H1 (cell line): ENCODE measurements at places on chromosomes 4 and X. TPM values are rescaled to one million over a fixed set of nuclear protein-coding genes. Genes with fewer than 3 reads are reported as not detected.

DNA sequence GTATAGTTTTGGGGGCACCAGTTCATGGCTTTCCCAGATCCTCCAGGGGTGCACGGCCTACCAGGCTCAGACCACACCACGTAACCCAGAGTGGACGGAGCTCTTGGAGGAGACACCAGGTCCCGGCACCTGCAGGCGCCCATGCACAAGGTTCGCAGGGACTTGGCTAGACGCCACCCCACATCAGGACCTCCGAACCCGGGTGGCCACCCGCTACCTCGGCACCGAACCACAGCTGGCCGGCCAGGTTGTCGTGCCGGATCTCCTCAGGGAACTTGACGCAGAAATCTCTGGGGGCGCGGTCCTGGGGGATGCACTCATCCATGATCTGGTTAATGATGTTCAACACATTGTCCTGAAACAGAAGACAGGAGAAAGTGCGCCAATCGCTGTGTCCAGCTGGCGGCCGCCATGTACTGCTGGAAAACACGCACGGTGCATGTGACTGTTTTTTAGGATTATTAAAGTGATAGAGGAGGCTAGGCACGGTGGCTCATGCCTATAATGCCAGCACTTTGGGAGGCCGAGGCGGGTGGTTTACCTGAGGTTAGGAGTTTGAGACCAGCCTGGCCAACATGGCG is 77.1 kb downstream of the ZFYVE28 start:
- no peaks in the 10 kb centered on the region for H3K36me3 ChIP-seq
- no peak overlapping the region for H3K27ac ChIP-seq
- H3K4me1 ChIP-seq, result peaks cover 10% of the 10 kb centered on the region
- H3K27me3 ChIP-seq, result no peaks in the 10 kb centered on the region

DNA sequence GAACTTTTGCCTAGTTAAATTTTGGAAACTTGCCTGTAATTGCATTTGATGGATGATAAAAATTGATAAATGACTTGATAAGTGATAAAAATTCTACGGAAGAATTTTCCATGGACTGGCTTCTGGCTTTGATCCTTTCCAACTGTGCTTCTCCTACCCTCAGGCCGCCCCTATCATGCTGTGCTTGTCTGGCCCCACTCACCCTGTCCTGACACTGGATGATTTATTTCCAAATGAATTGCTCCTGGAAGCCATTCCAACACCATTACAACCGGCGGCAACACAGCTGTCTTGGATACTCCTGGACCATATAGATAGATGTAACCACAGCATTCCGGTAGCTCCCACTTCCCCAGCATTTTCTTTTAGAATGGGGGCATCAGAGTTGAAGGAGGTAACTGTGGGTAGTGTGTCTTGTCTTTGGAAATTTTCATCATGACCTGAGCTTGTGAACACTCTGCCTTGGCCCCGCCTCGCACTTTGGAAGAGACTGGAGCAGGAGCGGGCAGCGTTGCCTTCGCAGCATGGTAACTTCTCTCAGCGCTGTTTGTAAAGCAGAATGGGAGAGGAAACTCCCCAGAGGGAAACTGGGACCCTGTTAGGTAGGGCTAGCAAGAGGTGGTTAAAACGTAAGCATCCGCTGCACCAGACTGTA is 77.4 kb downstream of the TBL1X start:
- no peak overlapping the region for H3K4me3 ChIP-seq
- no peak for DNase-seq
- peaks cover 2% of the 10 kb centered on the region; the same call in 1 of the 2 replicates for H3K4me1 ChIP-seq

- no peak for DNase-seq
- H3K4me1 ChIP-seq, result no peaks in the 10 kb centered on the region
- H3K4me3 ChIP-seq, result no peak overlapping the region
- no peaks in the 10 kb centered on the region for H3K36me3 ChIP-seq
- H3K27ac ChIP-seq, result no peak overlapping the region
Measured at GRCh38 chr4:123284168-123284567, 112.4 kb upstream of the SPRY1 start.

- no peak overlapping the region for H3K4me3 ChIP-seq
- H3K4me1 ChIP-seq, result no peaks in the 10 kb centered on the region
- no peak overlapping the region for H3K27ac ChIP-seq
- H3K36me3 ChIP-seq, result no peaks in the 10 kb centered on the region
- no peak for DNase-seq
Measured at GRCh38 chrX:124407226-124407625, 60.9 kb downstream of the SH2D1A start.

- H3K27ac ChIP-seq, result no peak overlapping the region
- no peaks in the 10 kb centered on the region for H3K36me3 ChIP-seq
- no peaks in the 10 kb centered on the region for H3K27me3 ChIP-seq
- DNase-seq, result no peak
- H3K4me1 ChIP-seq, result peaks cover 3% of the 10 kb centered on the region; the same call in 1 of the 2 replicates
- H3K4me3 ChIP-seq, result no peak overlapping the region
Measured at GRCh38 chrX:153909024-153909979, 4.8 kb downstream of the AVPR2 start.

- no peak overlapping the region for H3K27ac ChIP-seq
- H3K4me3 ChIP-seq, result no peak overlapping the region
- no peaks in the 10 kb centered on the region for H3K36me3 ChIP-seq
- DNase-seq, result no peak
Measured at GRCh38 chr4:147739239-147739823, 7.4 kb downstream of the ARHGAP10 start.

DNA sequence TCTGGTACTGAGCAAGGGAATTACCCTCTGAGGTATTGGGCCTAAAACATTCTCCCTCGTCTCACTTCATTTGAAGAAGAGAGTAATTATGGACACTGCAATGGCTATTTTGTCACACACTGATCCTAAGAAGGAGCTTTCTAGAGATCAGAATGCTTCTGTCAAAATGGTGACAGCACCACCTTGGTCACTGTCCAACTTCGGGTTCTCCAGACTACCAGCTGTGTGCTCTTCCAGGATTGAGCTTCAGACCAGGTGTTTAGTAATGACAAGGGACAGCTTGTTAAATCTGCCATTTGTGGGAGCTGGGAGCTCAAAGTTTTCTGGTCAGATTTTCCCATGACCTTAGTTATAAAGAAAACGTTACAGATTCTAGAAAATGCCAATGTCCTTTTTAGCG is 105.4 kb downstream of the POLA1 start:
- H3K27me3 ChIP-seq, result no peaks in the 10 kb centered on the region
- no peak overlapping the region for H3K4me3 ChIP-seq
- DNase-seq, result no peak
- H3K4me1 ChIP-seq, result no peaks in the 10 kb centered on the region
- H3K27ac ChIP-seq, result no peak overlapping the region

DNA sequence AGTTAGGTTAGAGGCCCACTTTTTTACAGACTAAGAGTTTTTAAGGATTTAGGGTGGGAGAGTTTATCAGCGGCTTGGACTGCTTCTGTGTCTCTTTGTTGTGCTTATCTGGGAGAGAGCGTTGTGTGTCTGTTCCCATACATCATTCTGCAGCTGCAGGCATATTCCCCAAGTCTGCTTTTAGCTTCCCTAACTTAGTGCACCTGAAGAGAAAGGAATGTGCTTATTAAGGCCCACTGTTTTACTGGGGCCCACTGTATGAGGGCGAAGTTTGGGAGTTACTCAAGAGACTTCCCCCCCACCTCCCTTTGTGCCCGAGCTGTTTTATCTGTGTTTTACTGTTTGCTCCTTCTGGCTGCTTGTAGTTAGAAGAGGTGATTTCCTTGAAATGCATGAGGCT is 31.9 kb downstream of the ART3 start:
- no peak overlapping the region for H3K27ac ChIP-seq
- no peak overlapping the region for H3K4me3 ChIP-seq
- peaks cover 2% of the 10 kb centered on the region; the same call in 1 of the 2 replicates for H3K27me3 ChIP-seq
- no peaks in the 10 kb centered on the region for H3K4me1 ChIP-seq
- no peak for DNase-seq

DNA sequence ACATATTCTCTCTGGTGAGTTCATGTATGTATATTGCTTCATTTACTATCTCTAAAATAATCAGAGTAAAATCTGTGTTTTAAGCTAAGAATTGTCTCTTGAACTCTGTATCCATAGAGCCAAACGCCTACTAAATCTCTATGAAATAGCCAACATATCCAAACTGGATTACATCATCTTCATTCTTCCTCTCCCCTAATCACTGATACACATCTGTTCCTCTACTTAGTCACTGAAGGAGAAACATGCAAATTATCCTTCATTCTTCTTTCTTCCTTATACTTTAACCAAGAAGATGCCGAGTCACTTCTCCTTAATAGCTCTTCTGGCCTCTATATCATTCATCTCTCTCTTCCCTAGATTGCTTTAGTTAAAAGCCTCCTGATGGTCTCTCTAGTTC is 630.4 kb upstream of the FTHL17 start:
- H3K36me3 ChIP-seq, result no peaks in the 10 kb centered on the region
- no peak overlapping the region for H3K4me3 ChIP-seq
- DNase-seq, result no peak
- H3K4me1 ChIP-seq, result no peaks in the 10 kb centered on the region

GRCh38 chr4:122431351-122431750 is 25.2 kb downstream of the IL2 start:
- no peak overlapping the region for H3K4me3 ChIP-seq
- H3K4me1 ChIP-seq, result no peaks in the 10 kb centered on the region
- H3K27ac ChIP-seq, result no peak overlapping the region
- no peak for DNase-seq
- H3K36me3 ChIP-seq, result no peaks in the 10 kb centered on the region
- no peaks in the 10 kb centered on the region for H3K27me3 ChIP-seq

- H3K27ac ChIP-seq, result no peak overlapping the region
- no peaks in the 10 kb centered on the region for H3K27me3 ChIP-seq
- no peaks in the 10 kb centered on the region for H3K4me1 ChIP-seq
- no peaks in the 10 kb centered on the region for H3K36me3 ChIP-seq
Measured at GRCh38 chrX:82734140-82734539, 774.0 kb upstream of the POU3F4 start.

DNA sequence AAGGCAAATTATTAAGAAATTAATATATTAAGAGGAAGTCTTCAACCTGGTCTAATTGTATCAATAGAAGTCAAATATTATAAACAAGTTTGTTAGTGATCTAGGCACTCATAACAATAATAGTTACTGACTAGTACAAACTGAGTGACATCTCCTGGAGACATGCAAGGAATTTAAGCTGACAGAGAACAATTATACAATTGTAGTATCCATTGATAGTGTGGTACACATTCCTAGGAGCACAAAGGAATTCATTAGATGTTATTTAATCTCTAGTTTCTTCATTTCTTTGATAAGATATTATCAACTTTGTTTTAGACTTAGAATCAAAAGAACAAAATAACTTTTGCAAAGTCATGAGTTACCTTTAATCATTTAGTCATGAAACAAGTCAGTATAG is 1048.6 kb downstream of the PCDH7 start:
- no peaks in the 10 kb centered on the region for H3K4me1 ChIP-seq
- H3K36me3 ChIP-seq, result no peaks in the 10 kb centered on the region

DNA sequence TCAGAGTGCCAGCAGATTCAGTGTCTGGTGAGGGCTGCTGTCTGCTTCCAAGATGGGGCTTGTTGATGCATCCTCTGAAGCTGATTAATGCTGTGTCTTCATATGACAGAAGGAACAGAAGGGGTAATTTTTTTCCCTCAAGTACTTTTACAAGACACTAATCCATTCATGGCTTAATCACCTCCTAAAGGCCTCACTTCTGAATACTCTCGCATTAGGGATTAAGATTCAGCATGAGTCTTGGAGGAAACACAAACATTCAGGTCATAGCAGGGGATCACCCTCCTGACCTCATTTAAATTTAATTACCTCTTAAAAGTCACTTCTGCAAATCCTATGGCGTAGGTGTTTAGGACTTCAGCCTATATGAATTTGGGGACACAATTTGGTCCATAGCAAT is 1145.5 kb upstream of the PCDH10 start:
- H3K36me3 ChIP-seq, result no peaks in the 10 kb centered on the region
- H3K4me3 ChIP-seq, result no peak overlapping the region
- DNase-seq, result no peak
- H3K4me1 ChIP-seq, result no peaks in the 10 kb centered on the region
- no peaks in the 10 kb centered on the region for H3K27me3 ChIP-seq
- H3K27ac ChIP-seq, result no peak overlapping the region

DNA sequence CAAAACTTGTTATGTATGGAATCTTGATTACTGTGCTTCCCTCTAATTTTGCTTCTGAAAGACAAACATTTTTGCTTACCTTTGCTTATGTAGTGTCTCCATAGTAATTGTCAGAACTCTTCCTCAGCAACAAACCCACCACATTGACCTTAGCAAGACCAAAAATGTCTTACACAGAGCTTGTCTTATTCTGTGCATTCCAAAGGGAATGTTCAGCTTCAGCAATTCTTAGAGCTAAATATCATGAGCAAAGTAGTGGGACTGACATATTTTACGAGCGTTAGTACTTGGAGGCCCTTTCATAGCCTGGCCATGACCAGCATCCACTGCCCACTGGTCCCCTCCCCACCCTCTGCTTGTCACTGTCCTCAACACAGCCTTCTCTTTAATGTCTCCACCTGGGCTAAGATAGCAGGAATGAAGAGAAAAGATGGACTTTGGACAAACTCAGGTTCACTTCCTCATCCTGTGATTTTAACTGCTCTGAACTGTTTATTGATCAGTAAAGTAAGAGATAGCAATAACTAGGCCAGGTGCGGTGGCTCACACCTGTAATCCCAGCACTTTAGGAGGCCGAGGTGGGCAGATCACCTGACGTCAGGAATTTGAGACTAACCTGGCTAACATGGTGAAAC is 15.5 kb upstream of the SH3D19 start:
- no peak overlapping the region for H3K27ac ChIP-seq
- H3K4me3 ChIP-seq, result no peak overlapping the region

DNA sequence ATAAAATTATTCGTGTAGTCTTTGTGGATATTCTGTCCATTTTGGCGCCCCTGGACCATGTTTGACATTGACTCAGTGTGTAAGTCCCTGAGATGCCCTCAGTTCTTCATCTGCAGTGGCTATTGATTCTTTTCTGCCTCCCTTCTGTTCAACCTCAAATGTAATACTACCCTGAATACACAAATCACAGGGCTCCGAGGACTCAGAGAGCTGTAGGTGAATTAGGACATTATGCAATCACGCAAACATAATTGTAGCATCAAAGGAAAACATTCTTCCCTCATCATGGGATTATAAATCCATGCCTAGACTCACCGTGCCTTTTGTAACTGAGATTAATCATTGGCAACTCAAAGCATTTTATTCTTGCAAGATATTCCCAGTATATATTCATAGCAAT is 161.4 kb upstream of the PACRGL start:
- H3K4me1 ChIP-seq, result no peaks in the 10 kb centered on the region
- no peak overlapping the region for H3K4me3 ChIP-seq
- H3K27ac ChIP-seq, result no peak overlapping the region
- no peaks in the 10 kb centered on the region for H3K27me3 ChIP-seq
- H3K36me3 ChIP-seq, result no peaks in the 10 kb centered on the region
- no peak for DNase-seq

DNA sequence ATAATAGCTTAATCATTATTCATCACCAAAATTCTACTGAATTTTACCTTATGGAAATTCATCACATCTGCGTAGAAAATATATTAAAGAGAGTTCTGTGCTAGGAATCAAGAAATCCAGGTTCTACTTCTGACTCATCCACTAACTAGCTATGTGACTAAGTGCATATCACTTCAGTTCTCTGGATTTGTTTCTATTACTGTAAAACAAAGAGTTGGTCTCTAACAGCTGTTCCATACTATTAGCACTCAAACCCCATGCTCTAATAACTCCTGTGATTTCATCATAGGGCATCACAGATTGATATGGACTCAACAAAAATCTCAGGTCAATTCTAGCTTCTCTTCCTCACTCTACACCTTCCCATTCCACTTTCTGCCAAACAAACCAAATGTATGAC is 572.0 kb downstream of the INPP4B start:
- H3K4me3 ChIP-seq, result no peak overlapping the region
- DNase-seq, result no peak
- H3K4me1 ChIP-seq, result no peaks in the 10 kb centered on the region; the same call in 1 of the 2 replicates

The SYP gene
- 10.2 and 10.8 TPM in 2 replicates for total RNA-seq

The CXCL11 gene
- total RNA-seq, result 0.33 TPM in 1 of 2 replicates, not detected in the other

The ITGB1BP2 gene
- 5.1 and 5.2 TPM in 2 replicates for total RNA-seq

The SHOX gene
- total RNA-seq, result 0.15 TPM in 1 of 2 replicates, not detected in the other

The ETDA gene
- not detected in 2 replicates for total RNA-seq

The SPP1 gene
- total RNA-seq, result 22.3 and 26.5 TPM in 2 replicates
